ENCODE measurements at places on chromosomes 3 and 15.

- no peak for DNase-seq
Observed at GRCh38 chr15:29220852-29221251, 48.8 kb downstream of the NSMCE3 start.

GRCh38 chr3:125958511-125959316, 10.3 kb upstream of the ROPN1B start:
- no peak for DNase-seq

DNA sequence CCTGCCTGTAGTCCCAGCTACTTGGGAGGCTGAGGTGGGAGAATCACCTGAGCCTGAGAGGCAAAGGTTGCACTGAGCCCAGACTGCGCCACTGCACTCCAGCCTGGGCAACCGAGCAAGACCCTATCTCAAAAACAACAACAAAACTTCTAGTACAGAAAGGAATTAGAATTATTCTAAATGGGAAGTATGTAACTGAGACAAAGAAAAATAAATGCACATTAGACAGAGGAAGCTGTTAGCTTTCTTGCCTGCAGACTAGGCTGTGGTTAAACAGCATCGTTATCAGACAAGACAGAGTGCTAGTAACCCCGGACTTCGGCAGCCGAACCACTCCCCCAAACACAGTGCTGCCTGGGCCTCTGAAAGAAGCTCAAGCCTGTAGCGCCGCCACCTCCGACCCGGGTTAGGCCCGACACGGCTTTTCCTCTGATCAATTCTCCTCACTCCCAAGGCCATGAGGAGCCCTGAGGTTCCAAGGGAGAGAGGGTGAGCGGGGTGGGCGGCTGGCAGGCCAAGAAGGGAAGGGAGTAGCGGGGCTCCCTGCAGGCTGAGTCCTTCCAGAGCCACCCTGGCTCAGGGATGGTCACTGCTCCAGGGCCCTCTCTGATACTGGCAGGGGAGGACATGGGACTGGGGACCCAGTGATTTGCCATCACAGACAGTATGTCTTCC, 44.8 kb upstream of the MUC4 start:
- no peak for DNase-seq

- no peak for DNase-seq
Observed at GRCh38 chr15:80554560-80554959, 140.6 kb upstream of the ABHD17C start.

DNA sequence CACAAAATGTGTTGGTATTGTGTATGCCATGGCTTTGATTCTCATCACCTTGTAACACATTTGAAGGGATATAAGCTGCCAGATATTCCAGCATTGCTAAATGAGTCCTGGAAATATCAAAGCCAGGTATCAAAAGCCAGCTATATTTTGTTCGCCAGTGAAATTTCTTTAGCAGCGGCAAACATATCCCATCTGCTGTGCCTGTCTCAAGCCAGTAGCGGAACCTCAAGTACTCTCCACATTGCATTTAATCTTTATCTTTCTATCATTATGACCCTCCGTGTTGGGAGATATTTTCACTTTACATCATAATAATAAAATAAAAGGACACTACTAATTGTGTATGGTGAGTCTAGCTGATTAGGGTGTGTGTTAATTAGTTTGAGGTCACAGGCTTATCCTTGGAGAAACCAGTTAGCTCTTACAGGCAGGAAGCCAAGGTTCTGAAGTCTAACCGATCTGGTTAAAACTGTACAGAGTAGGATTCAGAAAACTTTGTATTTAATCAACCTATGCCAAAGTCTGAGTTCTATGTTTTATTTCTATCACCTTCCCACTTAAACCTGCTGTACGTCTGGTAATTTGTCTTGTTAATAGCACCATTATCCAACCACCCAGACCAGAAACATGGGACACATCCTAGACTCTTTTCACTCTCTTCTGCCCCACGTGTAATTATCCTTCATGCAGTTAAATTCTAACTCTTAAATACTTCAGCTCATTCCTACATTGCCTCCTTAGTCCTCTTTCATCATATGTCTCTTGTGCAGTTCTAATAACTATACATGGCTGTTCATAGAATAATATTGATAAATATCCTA, 14.5 kb downstream of the TIPARP start:
- no peak for DNase-seq

GRCh38 chr3:190989218-190989617, 126.7 kb upstream of the GMNC start:
- DNase-seq: no peak

GRCh38 chr15:51226576-51227210, 111.7 kb downstream of the CYP19A1 start:
- no peak for DNase-seq

DNA sequence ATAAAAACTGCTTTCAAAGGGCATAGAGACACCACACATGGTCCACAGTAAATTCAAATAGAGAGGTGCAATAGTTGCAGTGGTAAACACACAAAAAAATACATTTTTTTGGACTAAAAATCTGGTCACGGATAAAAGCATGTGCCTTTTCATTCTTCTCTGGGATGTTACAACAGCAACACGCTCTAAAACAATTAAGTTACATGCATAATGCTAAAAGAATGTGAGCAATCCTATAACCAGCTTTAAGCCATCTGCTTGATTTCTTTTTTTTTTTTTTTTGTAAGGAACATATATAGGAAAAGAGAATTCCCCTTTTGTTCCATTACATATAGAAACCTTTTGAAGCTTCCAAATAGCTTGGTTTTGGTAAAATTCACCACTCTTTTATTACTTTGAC, 20.0 kb downstream of the WNT5A start:
- no peak for DNase-seq

GRCh38 chr3:47024932-47025331, 45.5 kb downstream of the NBEAL2 start:
- DNase-seq: no peak
